Memory B cell (primary cell): ENCODE measurements at places on chromosomes 6 and 20.

DNA sequence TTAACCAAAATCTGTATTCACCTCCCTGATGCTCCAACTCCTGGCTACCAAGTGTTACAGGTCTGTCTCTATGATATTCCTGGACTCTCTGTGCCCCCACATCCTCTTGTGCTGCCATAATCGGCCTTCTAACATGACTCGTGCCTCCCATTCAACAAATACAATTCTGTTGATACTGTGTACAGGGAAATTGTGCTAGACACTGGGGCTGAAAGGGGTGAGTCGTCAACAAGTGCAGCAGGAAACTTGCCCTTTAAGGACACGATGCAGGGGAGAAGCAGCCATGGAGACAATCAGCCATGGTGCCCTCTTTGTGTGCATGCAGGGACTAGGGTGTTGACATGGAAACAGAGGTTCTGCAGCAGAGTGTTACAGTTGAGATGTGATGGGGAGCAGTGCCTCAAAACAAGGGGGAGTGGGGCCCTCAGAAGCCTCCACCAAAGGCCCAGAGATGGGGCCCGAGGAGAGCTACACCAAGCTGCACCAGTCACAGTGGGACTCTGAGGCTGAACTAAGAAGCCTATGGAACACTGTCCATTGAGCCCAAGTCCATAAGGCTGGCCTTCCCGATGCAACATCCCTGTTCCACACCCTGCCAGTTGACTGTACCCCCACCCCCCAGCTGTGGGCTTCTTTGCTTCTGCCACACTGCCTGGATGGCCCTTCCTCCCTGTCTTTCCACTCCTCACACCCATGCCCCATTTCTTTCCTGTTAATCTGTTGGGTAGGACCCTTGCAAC lies 3.1 kb downstream of the PCED1A start:
- DNase-seq, result no peak

- DNase-seq, result no peak
Observed at GRCh38 chr6:18451756-18452155, 64.6 kb downstream of the RNF144B start.

DNA sequence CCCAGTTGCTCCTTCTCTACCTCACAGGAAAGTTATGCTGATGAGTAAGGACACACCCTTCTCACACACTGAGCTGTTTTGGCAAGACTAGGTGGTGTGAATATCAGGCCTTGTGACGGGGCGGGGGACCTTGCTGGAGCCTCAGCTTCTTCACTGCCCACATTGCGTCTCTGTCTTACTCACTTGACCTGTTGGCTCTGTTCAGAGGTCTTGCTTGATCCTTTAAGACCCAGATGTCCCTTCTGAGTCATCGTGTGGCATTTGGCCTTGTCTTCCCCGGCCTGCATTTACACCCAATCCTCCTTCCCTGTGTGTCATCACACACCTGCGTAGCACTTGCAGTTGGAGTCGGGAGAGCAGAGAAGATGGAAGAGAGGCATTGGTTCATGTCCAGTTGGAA lies 8.3 kb upstream of the PRND start:
- DNase-seq, result no peak

- no peak for DNase-seq
Observed at GRCh38 chr6:2667617-2668016, 83.1 kb downstream of the MYLK4 start.

GRCh38 chr6:79421707-79422484 lies 115.3 kb downstream of the LCA5 start:
- DNase-seq, result no peak
